Stimulated activated CD8-positive, alpha-beta memory T cell treated with anti-CD3 and anti-CD28 coated beads, Interleukin-15, amount 100 ng/mL, for 4 hours (primary cell): ENCODE measurements at places on chromosomes 3 and 15.

DNA sequence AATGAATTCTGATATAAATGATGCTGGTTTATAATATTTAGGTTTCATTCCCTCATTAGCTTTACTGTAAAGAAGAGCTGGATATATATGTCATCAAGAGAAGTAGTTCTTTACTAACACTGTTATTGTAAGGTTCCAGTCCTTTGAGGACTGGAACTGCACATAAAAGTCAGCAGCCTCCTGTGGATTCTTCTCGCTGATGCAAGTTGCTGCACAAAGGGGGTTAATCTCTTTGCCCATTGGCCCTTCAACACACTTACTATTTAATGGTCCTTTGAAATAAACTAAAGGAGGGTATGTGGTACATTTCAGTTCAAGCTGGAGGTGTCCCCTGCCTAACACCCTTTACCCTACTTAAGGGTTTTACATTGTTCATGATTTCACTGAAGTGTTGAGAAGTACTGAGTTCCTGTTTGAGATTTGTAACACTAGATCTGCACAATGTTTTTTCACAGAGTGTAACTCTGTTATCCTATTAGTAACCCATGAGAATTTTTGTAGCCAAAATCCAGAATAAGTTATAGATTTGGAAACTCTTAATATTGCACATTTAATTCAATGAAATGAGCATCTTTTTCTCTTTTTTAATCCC lies 43.9 kb downstream of the NR2C2 start:
- no peak for DNase-seq

DNA sequence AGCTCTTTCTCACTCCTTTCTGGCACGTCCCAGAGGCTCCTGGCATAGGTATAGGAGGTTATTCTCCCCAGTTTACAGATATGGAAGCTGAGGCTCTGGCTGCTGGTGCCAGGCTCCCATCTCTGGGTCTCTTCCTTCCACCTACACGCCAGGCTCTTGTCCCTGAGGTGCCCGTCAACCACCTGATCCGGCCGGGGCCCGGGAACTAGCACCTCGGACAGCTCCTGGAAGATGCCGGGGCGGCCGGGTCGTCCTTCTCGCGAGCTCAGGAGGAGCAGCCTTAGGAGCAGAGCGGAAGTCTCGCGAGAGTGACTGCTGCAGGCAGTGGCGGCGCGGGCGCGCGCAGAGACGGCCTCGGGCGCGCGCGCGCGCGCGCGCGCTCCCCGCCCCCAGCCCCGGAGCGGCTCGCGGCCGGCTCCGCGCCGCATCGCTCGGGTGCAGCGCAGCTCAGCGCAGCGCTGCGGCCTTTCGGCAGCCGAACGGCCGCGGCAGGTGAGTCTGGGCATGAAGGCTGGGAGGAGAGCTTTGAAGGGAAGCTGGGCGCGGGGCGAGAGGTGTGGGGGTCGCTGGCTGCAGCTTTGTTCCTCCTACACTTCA lies at the start of gene SCAMP5:
Gene SCAMP5 (plus strand): TSS at position 382 of the 597 bp plus-strand sequence. CDS start 16,277 bp downstream, outside the sequence.
- DNase-seq, result peak; percentile 67

DNA sequence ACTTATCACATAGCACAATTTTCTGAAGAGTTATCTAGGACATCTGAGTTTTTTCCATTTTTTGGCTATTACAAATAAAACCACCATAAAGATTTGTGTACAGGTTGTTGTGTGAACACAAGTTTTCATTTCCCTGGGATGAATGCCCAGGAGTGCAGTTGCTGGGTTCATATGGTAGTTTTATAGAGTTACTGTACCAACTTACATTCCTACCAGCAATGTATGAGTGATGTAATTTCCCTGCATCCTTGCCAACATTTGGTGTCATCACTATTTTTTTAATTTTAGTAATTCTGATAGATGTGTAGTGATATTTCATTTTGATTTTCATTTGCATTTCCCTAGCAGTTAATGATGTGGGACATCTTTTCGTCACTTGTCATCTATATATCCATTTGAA lies 20.5 kb downstream of the FILIP1L start:
- DNase-seq, result no peak

- DNase-seq, result no peak
These were observed 40.1 kb upstream of the SEMA4B start for GRCh38 chr15:90160781-90161727.

DNA sequence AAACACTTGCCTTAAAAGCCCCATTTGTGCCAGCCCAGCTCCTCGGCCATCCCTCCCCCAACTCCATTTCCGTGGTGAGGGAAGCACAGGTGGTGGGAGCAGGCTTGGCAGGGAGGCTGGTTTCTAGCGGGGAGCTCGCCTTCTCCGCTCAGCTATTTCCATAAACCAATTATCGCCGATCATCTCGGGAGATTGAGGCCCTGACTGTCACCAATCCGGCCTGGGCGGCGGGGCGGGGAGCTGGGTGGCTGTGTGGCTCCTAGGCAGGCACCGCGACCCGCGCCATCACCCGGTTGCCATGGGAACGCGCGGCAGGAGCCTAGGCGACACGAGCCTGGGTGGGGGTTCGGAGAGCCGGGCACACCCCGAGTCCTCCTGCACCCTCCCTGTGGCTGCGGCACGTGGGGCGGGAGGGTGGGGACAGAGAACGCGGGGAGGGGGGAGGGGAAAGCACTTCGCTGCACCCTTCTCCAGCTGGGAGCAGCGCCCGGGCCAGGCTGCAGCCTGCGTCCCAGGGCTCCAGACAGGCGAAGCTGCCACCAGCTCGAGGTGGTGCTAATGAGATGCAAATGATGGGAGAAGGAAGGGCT lies 9.3 kb downstream of the CCDC33 start:
- DNase-seq, result no peak

DNA sequence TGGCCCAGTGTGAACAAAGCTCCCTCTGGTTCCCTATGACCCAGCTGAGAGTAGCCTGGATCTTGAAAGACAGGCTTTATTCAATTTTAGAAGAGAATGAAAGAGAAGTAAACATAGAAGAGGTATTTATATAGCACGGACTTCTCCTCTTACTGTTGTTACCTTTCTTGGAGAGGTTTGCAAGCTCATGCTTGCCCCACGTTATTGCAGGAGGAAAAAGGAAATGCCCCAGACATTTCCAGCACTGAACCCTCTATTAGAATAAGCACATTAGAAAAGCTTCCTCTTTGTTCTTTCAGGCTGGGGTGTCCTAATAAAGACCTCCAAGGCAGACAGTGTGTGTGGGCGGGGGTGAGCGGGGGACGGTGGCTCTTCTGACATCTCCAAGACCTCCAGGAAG lies 98.7 kb upstream of the AGBL1 start:
- no peak for DNase-seq

- no peak for DNase-seq
These were observed 96.5 kb downstream of the FLNB start for GRCh38 chr3:58104712-58105111.

DNA sequence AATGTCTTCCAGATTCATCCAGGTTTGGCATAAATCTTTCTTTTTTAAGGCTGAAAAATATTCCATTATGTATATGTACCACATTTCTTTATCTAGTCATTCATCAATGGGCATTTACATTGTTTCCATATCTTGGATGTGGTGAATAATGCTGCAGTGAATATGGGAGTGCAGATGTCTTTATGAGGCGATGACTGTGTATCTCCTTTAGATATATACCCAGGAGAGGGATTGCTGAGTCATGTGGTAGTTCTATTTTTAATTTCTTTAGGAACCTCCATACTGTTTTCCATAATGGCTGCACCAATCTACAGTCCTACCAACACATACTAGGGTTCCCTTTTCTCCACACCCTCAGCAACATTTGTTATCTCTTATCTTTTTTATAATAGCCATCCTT lies 96.3 kb downstream of the LRRC28 start:
- DNase-seq, result no peak

GRCh38 chr3:172519740-172520139 lies 3.5 kb downstream of the TNFSF10 start:
- DNase-seq, result no peak

DNA sequence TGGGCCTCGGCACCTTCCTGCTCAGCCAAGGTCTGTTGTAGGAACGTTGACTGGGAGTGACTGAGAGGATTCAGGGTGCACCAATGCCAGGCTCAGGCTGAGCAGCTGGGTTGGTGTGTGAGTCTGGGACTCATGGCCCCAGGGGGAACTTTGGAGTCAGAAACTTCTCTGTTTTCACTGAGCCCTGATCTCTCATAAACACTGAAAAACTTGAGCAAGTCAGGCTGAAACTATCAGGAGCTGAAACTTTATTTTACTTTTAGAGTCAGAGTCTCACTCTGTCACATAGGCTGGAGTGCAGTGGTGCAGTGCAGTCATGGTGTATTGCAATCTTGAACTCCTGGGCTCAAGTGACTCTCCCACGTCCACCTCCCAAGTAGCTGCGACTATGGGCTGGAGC lies 3.0 kb downstream of the TRAK1 start:
- no peak for DNase-seq

GRCh38 chr3:194375473-194376240 lies 6.1 kb upstream of the LRRC15 start:
- DNase-seq, result no peak

DNA sequence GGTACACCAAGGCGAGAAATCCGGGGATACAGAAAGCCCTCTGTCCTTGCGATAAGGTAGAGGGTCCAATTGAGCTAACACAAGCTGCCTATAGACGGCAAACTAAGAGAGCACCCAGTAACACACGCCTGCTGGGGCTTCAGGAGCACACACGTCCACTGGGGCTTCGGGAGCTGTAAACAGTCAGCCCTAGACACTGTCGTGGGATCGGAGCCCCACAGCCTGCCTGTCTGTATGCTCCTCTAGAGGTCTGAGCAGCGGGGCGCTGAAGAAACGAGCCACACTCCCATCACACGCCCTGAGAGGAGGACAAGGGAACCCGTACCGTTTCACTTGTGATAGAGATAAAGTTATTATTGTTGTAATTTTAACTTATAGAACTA lies 486 bp downstream of the SAMMSON start:
- DNase-seq, result no peak
